ENCODE measurements at places on chromosomes 1 and 21.

- no peak for DNase-seq
Observed at GRCh38 chr1:8047686-8048445, 21.8 kb upstream of the ERRFI1 start.

GRCh38 chr1:108815566-108815965, 41.3 kb downstream of the AKNAD1 start:
- DNase-seq = no peak

GRCh38 chr1:229896306-229896705, 170.7 kb upstream of the GALNT2 start:
- no peak for DNase-seq

DNA sequence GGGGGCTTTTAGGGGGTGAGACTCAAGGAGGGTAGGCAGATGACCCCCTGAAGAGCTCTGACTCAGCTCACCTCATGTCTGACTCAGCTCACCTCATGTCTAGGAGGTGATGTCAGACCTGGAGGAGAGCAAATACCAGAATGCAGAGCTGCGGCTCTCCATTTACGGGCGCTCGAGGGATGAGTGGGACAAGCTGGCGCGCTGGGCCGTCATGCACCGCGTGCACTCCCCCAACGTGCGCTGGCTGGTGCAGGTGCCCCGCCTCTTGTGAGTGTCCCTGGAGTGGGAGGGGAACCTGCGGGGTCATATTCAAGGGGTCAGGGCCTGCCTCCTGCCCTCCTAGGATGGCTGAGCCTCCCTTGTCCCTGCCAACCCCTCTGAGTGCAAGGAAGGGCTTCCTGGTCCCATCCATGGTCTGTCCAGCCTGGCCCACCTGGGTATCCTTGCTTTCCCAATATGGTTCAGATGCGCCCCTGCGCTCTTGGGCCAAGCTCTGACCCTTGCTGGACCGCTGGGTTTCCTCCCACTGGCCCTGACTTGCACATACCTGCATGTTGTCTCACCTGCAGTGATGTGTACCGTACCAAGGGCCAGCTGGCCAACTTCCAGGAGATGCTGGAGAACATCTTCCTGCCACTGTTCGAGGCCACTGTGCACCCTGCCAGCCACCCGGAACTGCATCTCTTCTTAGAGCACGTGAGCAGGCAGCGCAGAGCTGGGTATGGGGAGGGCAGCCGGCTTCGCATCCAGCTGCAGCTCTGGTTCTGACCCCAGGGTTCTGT, 9.1 kb downstream of the AMPD2 start:
- no peak for DNase-seq

DNA sequence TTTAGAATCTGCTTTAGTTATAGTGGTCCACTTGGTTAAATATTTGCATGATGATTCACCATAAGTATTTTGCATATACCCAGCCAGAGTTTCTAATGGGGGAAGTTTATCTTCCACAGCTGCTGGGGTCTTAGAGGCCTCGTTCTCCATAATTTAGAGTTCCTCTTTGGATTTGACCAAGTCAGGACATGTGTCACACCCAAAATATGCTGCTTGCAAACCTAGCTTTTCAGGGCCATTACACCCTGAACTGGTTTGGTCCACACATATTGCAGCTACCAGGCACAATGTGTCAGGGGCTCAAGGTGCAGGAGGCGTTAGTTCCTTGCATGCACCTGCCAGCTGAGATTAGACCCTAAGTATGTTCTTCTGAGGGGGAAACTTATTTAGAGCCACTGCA, 17.1 kb upstream of the FMO4 start:
- DNase-seq = no peak

DNA sequence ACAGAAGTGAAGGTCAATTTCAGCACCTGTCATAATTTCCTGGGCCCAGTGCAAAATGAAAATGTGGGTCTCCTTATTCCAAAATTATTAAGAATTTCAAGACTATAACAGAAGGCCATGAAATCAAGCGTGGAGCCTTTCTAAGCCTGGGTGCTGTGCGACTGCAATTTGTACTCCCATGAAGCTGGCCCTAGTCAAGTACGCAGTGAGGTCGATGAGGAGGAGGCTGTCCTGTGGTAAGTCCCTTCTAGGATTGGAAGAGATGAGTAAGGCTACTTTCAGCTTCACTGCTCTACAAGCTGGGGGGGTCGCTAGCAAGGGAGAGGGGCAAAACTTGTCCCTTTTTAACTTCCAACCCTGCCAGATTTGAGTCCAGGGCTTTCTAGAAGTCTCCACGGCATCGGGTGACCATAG, 410 bp upstream of the NUDC start:
- no peak for DNase-seq

DNA sequence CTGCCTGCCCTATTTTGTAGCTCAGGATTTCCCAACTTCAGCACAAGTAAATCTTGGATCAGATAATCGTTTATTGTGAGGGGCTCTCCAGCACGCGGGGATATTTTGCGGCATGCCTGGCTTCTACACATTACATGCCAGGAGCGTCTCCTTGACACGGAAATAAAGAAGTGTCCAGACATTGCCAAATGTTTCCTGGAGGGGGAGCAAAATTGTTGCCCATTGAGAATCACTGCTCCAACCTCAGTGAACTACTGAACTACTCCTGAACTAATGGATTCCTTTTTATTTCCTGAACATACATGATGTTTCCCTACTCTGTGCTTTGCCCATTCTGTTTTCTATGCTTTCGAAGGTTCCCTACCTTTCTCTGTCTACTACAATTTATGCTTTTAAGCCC, 1359.1 kb upstream of the ADGRL2 start:
- peak; percentile 17 for DNase-seq

DNA sequence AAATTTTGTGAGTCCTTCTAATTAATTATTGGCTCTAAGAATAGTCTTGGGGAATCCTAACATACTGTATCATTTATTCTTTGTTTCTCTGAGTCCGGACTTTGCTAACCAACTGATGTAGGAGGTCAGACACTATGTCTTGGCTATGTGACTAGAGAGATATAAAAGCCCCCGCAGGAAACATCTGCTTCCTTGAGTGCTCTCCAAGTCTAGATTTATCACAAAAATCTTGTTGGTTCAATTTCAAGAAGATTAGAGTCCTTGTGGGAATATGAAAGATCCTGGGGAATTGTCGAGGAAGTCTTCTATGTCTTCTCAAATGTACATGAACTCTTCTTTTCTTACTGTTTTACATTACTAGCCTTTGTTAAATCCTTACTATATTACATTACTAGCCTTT, 1712.5 kb downstream of the NCAM2 start:
- no peak for DNase-seq

DNA sequence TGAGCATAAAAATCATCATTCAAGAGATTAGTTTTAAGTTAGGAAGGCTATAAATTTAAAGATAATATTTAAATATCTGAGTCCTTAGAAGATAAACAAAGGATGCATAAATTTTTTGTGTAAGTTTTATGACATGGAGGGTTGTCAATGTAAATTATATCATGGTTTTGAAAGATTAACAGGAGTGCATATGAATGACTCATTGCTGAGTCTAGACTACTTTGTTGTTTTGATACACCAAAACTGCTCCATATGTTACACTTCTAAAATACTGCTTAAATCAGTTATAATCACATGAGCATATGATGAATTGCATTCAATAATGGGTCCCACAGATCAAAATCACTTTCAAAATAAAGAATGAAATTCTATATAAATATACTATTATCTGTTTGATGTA, 312.5 kb downstream of the KCNT2 start:
- DNase-seq = no peak

GRCh38 chr21:32566741-32567389, 18.5 kb downstream of the TCP10L start:
- no peak for DNase-seq

GRCh38 chr1:75908717-75909152, 23.5 kb downstream of the ASB17 start:
- peak; percentile 82 for DNase-seq

DNA sequence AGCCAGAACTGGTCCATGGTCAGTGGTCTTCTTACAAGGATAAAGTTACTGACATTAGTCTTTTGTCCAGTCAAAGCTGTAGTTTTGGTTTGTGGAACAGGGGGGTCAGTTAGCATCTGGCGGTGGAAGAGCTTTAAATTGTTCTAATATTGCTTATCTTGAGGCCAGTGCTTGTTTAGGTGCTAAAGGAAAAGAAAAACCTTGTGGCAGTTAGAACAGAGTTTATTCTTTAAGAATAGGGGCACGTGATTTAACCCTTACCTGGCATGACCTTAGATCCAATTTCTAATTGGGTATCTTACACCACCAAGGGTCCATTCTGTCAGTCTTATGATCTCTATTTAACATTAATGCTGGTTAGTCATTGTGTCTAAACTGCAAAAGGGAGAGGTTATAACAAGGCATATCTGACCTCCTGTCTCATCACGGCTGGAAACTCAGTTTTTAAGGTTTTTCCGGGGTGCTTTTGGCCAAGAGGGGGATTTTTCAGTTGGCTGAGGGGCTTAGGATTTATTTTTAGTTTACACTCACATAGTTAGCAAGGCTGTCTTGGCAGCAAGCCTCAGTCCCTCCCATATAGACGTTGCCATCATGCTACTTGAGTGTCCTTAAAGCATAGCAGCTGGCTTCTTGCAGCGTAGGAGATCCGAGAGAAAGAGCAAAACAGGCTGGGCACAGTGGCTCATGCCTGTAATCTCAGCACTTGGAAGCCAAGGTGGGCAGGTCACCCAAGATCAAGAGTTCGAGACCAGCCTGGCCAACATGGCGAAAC, 60.1 kb upstream of the FAM89A start:
- DNase-seq = no peak

GRCh38 chr1:204463125-204464060, 31.2 kb downstream of the PIK3C2B start:
- DNase-seq = no peak

GRCh38 chr1:56029319-56030003, 549.9 kb downstream of the PLPP3 start:
- DNase-seq = peak; percentile 2

- no peak for DNase-seq
Observed at GRCh38 chr1:237681210-237681609, 209.5 kb downstream of the ZP4 start.

GRCh38 chr1:16375521-16376340, 8.7 kb downstream of the SZRD1 start:
- no peak for DNase-seq

GRCh38 chr1:160137216-160137862, 14.1 kb upstream of the ATP1A4 start:
- no peak for DNase-seq

GRCh38 chr1:87435484-87435883, 106.8 kb downstream of the LMO4 start:
- DNase-seq = no peak

DNA sequence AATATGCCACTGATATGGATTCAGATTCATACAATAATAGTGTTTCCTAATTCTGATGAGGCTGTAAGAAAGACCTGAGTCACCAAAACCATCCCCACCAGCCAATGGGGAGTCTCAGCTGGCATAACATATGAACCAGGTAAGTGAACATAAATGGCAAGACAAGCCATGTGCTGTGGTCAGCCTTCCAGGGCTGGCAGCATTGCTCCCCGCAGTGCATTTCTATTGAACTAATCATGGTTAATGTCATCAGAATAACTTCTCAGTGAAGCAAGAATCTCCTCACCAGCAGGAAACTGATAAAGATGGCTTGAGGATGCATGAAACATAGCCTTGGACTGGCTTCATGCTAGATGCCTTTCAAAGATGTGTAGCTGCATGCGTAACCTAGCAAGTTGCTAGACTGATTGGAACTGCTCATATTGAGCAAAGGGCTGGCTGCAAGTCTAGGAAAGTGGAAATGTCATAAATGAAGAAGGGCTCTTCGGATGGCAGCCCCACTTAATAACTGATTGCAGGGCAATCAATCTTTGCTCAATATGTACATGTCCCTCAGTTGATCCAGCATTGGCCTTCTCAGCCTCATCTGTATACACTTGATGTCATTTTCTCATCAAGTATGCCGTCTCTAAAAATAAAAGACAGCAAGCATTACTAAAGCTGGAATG, 88.0 kb downstream of the NTNG1 start:
- DNase-seq = no peak

DNA sequence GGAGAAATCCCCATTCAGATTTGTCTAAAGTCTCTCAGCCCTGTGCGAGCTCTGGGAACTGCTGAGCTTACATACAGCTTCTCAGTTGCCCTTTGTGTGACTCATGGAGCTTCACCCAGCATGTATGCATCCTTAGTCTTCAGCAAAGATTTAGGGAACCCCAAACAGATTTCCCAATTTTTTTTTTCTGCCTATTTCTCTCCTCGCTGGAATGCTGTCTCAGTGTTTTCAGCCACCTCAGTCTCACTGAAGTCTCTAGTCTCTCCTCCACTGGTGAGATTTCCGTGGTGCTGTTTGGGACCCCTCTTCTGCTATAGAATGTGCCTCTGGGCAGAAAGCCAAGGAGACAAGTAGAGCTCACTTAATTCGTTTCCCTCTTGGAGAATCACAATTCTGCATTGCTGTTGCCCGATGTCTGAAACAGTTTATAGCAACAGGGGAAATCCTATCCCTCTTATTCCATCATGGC, 28.1 kb upstream of the TXLNA start:
- DNase-seq = no peak

GRCh38 chr1:219724440-219724839, 111.5 kb upstream of the ZC3H11B start:
- DNase-seq = peak; percentile 30

DNA sequence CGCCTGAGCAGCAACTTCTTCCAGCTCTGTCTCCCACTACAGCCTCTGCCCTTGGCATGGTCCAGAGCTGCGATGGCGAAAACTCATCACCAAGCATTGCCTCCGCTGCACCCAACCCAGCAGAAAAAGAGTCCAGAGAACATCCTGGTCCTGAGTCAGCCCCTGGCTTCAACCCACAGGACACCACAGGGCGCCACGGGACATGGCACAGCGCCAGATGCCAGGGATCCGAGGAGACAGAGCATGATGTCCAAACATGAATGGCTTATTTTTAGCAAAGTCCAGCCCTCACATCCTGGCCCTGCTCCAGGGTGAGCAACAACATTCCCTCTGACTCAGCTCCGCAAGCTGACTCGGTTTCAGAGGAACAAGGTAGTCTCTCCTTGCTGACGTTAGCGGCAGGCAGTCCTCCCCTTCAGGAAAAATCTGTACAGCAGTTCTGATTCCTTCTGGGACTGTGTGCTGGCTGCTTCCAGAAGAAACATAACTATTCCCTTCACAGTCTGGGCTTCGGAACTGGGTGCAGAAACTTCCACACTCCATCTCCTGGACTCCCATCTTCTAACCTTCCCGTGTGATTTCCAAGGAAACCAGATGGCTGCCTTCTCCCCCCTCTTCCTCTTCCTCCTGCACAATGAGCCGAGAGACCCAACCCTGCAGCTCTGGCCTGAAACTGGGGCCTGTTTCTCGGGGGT, 131.3 kb downstream of the TOMM20 start:
- no peak for DNase-seq

DNA sequence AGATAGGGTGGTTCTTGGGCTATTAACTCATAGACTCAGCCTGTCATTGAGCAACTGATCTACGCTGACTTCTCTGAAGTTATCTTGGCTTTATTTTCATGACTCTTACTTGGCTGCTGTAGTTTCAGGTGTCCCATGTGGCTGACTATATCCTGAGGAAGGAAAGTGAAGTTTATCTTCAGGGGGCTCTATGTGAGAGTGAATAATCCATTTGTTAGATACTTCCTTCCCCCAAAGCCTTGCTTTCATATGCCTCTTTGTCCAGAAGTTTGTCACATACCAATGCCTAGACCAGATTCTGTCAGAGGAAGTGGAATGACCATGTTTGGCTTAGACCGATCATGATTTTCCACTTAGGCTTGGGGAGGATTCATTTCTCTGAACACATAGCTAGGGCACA, 27.9 kb upstream of the C1orf87 start:
- no peak for DNase-seq

- no peak for DNase-seq
Observed at GRCh38 chr1:50266509-50266908, 156.7 kb downstream of the DMRTA2 start.

- DNase-seq = peak; percentile 87
Observed at GRCh38 chr1:243475966-243476365, 220.1 kb downstream of the SDCCAG8 start.

GRCh38 chr1:238776126-238776525, 610.2 kb upstream of the CHRM3 start:
- DNase-seq = no peak
